Ureter (tissue), 1 donor: ENCODE measurements at places on chromosomes 11 and 22. TPM values are rescaled to one million over a fixed set of nuclear protein-coding genes. Genes with fewer than 3 reads are reported as not detected.

- no peak for DNase-seq
Observed at GRCh38 chr11:75413864-75414263, 14.5 kb downstream of the RPS3 start.

- peak; percentile 49 for DNase-seq
Observed at GRCh38 chr11:86068138-86068871, 579 bp downstream of the PICALM start.

GRCh38 chr11:47248304-47248663 lies 330 bp downstream of the ACP2 start:
- no peak for DNase-seq

- DNase-seq: no peak
Observed at GRCh38 chr11:92782806-92783205, 186.6 kb upstream of the MTNR1B start.

GRCh38 chr11:90639461-90639993 lies 416.7 kb upstream of the CHORDC1 start:
- no peak for DNase-seq

GRCh38 chr22:36536717-36537116 lies 7.8 kb upstream of the EIF3D start:
- DNase-seq: no peak

DNA sequence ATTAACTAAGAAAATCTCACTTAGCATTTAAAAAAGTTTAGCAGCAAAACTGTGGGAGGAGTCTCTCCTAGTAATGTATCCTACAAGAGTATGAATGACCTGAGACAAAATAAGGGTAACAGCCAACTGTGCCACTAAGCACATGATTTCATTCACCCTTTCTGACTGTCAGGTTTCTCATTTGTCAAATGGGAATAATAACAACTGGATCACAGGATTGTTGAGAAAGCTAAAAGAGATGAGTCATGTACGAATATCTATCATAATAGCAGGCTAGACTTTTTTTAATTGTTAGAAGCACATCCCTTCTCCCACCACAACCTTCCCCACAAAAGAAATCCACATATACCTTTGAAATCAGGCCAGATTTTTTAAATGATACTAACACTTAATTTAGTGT lies 39.5 kb downstream of the MTMR2 start:
- no peak for DNase-seq

DNA sequence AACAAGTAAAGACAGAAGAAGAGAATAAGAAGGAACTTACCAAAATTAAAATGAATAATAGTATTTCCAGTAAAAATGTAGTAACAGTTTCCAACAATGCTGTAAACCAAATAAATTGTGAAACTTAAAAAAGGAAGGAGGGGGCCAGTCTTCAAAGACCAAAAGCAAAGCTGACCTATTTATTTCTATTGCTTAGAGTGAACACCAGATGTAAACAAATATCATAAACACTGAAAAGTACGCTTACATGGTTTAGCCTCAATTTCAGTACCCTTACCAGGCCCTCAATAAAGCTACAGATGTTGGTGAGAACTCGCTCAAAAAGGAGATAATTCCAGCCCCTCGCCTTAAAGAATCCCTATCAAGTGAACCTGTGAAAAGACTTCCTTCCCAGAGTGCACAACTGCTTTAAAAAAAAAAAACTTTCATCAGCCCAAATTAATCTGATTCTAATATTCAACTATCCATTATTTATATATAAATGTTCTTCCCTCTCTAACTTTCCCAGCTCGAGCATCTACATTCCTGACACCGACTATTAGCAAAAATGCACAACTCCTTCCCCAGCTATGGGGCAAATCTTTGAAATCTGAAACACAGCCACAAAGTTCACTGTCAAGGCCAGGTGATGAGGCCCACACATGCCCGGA lies 2.4 kb downstream of the PHF21A start:
- no peak for DNase-seq

DNA sequence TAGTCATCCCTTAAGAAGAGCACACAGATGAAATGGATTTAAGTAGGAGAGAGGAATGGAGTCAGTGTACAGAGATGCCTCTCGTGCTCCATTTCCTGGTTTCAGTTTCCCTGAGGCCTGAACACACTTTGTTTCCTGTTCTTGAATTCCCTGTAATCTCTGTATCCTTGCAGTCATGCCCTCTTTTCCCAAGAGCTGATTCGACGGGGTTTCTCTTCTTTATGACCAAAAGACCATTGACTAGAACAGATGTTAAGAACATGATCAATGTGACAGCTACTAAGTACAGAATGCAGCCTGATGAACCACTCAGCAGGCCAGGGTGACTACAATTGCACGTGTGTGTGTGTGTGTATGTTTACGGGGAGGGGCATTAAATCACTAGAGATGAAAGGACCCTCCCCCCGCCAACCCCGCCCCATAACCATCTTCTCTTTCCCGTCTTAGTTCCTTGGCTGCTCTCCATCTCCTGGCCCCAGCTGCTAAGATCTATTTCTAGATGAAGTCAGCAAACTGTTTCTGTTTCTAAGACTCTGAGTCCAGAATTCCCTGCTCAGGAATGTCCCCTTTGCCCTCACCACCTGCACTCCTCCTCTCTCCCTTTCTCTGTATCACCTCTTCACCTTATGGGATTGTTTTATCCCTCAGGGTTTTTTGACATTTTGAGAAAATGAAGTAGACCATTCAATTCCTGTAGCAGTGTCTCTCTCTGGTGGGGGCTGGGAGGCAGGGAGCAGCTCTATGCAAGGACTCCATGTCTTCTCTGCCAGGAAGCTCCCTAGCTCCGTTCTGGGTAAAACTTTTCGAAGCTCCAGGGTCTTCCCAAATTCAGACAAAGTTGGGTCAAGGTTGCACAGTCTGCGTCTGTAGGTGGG lies 26.0 kb downstream of the SLC22A6 start:
- peak; percentile 55 for DNase-seq

DNA sequence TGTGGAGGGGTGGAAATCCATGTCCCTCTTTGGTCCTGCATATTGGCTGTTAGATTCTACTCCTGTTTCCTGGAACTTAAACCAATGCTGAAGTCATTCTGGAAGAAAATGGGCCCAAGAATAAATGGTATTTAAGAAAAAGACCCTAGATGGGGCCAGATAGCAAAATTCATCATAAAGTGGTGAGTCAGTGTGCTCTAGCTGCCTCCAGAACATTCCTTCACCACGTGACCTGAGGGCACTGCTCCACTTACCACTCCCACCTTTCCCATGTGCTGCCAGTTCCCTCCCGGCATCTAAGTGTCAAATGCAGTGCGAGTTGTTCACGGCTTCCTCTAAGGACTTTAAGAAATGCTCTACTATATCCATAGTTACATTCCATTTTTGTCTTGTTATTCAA lies 30.9 kb upstream of the NAP1L4 start:
- no peak for DNase-seq

GRCh38 chr11:86919557-86920210 lies 35.5 kb downstream of the FZD4 start:
- no peak for DNase-seq

DNA sequence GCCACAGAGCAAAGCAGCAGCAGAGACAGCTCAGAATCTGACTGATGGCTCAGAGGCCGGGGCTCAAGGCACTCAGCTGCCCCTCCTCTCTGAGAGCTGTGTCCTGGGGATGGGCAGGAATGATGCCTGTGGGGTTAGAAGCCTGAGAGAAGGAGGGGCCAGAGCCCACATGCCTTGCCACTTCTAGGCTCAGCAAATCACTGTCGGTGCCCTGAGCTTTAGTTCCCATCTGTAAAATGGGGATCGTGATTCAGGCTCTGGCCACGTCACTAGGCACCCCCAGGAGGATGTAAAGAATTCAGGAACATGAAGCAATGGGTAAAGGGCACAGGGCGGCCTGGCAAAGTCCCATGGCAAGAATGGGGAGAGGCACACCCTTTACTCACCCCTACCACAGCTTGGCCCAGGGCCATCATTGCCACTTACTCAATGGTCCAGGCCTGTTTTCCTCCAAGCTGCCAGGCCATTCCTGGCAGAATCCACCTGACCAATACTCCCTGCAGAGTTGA lies 3.4 kb upstream of the CDC42EP2 start:
- DNase-seq: no peak

Gene MUC5AC
- not detected for total RNA-seq
